Choroid plexus epithelial cell (primary cell): ENCODE measurements at places on chromosomes 16 and 17.

GRCh38 chr16:57824888-57825287 lies 22.6 kb upstream of the KIFC3 start:
- no peak for DNase-seq

GRCh38 chr17:76051561-76051960 lies 20.8 kb downstream of the SRP68 start:
- DNase-seq, result no peak

DNA sequence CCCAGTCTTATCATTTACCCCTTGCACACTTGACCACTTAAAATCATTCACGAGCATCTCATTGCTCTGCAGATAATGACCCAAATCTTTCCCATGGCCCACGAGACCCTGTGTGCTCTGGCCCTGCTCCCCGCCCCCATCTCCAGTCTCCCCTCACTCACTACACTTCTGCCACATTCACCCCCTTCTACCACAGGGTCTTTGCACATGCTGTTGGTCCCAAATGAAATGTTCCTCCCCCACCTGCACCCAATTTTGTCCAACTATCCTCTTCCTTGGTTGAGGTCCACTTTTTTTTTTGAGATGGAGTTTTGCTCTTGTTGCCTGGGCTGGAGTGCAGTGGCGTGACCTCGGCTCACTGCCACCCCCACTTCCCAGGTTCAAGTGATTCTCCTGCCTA lies 39.2 kb downstream of the CCDC42 start:
- no peak for DNase-seq

DNA sequence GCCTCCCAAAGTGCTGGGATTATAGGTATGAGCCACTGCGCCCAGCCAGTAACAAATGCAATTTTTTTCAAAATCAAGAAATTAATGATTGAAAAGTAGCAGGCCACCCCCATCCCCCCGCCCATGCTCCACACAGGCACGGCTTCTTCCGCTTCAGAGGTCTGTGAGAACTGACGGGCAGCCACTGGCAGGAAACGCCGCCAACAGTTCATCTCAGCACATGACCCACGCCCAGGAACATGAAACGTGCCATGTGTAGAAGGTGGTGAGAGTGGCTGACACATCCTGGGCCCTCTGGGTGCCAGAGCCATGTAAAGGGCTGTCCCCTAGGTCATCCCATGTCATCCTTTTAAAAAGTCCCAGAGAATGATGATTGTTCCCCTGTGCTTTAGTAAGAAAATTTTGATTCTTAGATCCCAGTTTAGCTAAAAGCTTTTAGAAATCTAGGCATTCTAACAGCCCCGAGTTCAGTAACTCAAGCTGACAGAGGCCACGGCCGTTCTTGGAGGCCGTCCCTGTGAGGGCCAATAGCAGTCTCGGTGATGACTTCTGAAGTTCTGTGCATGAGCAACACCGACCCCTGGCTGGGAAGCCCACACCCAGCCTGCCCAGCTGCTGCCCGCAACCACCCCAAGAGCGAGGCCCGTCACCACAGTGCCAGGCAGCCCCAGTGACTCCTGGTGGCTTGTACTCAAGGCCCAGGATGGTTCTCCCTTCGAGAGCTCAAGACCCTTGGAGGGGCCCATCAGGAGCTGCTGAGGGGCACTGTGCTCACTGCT lies 52.1 kb downstream of the KLHDC4 start:
- DNase-seq, result no peak

- DNase-seq, result peak; percentile 70
These were observed 10.3 kb upstream of the IRF8 start for GRCh38 chr16:85888405-85889331.
